ENCODE measurements at places on chromosomes 11 and 22.

DNA sequence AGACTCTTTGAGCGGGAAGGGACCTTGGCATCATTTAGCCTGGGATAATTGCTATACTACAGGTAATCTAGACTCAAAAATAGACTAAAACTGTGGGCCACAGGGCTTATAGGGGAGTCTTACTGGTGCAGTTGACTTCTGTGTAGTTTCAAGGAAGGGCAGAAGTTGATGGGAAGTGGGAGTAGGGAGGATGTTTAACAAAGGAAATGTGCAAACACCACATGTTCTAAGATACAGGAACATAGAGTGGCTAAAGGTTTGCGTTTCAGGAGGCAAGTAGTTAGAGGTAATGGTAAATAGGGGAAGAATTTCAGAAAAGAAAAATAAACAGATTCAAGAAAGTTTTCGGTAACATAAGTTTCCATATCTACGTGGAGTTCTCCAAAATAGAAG is 14.4 kb upstream of the SORL1 start:
- no peak for DNase-seq

GRCh38 chr11:60743058-60743457 is 13.6 kb upstream of the MS4A15 start:
- no peak for DNase-seq

DNA sequence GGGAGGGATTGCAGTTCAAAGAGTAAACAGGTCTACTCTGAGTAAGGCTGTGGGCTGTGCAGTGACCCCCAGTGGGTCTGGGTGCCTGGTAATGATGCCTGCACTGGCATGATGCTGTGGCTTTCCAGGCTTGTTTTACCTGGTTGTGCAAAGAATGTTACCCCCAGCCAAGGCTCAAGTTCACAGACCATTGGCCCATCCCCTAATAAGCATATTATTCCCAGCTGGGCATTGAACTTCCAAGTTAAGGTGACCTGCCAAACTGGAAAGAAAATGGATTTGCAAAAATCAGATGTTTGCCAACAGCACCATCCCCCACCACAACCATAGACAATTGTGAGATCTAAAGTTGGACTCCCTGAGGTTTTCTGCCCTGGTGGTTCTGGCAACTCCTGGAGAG is 7.9 kb upstream of the EHF start:
- DNase-seq: no peak

- no peak for DNase-seq
Measured at GRCh38 chr11:130397780-130398179, 30.6 kb downstream of the ADAMTS8 start.

DNA sequence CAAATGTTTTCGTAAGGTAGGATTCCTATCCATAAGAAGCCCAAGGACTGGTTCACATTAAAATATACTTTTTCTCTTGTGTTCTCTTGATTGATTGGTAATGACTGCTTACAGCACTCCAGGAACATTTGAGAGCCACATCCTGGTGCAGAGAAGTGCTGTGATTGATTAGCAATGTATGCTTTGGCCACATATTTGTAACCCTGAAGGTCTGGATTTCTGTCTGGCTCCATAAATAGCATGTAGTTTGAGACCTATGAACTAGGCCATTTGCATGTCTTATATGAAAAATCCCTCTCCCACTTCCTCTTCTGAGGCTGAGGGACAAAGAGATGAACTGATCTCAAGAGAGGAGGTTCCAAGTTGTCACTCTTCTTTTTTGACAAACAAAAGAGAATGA is 49.3 kb upstream of the CD44 start:
- no peak for DNase-seq

- DNase-seq: no peak
Measured at GRCh38 chr22:49953680-49954344, 6.8 kb upstream of the PIM3 start.

GRCh38 chr11:46216019-46216764 is 61.3 kb upstream of the CREB3L1 start:
- no peak for DNase-seq
